ENCODE measurements at places on chromosomes 1 and 21. TPM values are rescaled to one million over a fixed set of nuclear protein-coding genes. Genes with fewer than 3 reads are reported as not detected.

DNA sequence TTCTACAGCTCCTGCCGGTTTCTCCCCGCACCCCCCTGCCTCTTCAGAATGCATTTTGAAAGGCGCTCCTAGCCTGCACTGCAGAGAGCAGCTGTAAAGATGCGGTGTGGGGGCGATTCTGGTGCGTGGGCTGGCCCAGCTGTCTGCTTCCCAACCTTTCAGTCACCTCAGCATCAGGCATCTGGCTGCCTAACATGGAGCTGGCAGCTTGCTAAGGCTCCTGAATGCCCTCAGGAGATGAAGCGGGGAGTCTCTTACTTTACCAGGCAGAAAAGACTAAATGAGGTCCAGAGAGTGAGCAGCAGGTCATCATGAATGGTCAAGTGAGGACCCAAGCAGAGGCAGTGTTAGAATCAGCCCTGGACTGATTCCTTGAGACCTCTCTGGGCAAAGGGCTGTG, 8.7 kb downstream of the IER5 start:
- DNase-seq, result no peak

- DNase-seq, result peak; percentile 33
These were observed 36.7 kb upstream of the LHX4 start for GRCh38 chr1:180193141-180194047.

- DNase-seq, result no peak
These were observed 383.7 kb downstream of the ZP4 start for GRCh38 chr1:237507005-237507404.

- DNase-seq, result no peak
These were observed 13.3 kb upstream of the THEMIS2 start for GRCh38 chr1:27858949-27859576.

GRCh38 chr1:54275349-54275748, 75.4 kb downstream of the MRPL37 start:
- peak; percentile 81 for DNase-seq

DNA sequence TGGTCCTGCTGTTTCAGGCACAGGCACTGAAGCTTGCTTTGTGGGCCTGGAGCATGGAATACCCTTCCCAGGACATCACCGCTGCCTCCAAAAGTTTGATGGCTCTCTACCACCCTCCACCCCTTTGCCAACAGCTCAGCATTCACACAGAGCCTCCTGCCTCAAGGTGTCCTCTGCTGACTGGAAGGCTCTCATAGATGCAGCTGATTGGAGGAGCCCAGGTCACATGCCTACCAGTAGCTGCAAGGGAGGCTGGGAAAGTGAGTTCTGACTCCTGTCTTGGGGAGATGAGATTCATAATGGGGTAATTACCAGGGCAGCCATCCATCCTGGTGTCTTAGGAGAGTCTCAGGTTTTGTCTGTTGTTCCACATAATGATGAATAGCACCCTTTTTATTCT, 124.8 kb upstream of the GRIK3 start:
- no peak for DNase-seq

DNA sequence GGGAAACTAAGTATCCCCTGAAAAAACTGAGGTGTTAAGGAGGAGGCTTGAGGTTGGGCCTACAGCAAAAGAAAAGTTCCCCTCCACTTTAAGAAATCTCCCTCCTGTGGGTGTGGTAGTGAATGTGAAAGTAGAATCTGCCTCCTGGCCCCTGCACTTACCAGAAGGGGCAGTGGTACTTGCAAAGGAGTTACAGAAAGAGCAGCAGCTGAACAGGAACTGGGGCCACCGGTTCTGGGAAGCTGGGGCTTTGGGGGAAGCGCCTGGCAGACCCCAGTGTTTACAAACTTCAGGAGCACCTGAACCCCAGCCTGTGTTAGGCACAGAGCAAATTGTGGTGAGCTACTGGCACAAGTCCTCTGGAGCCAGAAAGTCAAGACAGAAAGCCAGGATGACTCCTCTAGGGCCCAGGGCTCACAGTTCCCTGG, 250.2 kb upstream of the FGGY start:
- no peak for DNase-seq

GRCh38 chr1:118132000-118132399, 53.0 kb downstream of the SPAG17 start:
- no peak for DNase-seq

GRCh38 chr1:47872886-47873285, 124.3 kb downstream of the TRABD2B start:
- DNase-seq, result no peak

GRCh38 chr21:42467140-42467983, 28.7 kb downstream of the RSPH1 start:
- no peak for DNase-seq

GRCh38 chr1:241269116-241269515, 87.9 kb downstream of the RGS7 start:
- DNase-seq, result no peak

- DNase-seq, result no peak
These were observed 80.9 kb downstream of the RNF220 start for GRCh38 chr1:44485934-44486460.

- DNase-seq, result no peak
These were observed 132.3 kb downstream of the URB2 start for GRCh38 chr1:229758101-229759036.

GRCh38 chr21:26032263-26032662, 138.3 kb downstream of the APP start:
- no peak for DNase-seq

DNA sequence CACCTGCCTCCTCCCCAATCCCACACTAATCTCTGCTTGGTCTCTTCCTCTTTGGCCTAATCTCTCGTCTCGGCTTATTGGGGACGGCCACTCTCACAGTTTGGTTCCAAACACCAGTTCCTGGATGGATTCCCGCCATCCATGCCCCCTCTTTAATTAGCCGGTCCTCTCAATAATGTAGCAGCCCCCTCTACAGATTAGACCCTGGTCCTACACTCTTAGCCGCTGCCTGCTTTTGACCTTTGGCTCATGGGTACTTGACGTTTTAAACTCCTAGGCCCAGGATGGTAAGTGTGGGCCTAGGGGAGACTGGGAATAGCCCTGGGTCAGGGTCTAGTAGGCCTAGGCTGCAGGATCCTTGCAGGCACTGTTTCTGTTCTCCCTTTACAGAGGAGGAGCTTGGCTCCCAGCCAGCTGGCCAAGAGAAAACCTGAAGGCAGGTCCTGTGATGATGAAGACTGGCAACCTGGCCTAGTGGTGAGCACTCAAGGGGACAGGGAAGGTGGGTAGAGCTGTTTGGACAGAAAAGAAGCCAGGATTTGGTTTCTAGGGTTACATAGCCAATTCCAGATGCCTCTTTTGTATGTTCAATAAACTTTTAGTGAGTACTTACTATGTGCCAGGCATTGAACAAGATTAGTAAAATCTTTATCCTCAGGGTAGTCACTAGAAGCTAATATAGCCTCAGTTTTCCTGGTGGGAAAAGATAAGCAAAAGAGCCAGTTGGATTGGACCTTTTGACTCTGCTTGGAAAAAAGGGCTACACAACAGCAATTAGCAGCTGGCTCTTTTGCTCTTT, 758 bp downstream of the RAD54L start:
- DNase-seq, result no peak

DNA sequence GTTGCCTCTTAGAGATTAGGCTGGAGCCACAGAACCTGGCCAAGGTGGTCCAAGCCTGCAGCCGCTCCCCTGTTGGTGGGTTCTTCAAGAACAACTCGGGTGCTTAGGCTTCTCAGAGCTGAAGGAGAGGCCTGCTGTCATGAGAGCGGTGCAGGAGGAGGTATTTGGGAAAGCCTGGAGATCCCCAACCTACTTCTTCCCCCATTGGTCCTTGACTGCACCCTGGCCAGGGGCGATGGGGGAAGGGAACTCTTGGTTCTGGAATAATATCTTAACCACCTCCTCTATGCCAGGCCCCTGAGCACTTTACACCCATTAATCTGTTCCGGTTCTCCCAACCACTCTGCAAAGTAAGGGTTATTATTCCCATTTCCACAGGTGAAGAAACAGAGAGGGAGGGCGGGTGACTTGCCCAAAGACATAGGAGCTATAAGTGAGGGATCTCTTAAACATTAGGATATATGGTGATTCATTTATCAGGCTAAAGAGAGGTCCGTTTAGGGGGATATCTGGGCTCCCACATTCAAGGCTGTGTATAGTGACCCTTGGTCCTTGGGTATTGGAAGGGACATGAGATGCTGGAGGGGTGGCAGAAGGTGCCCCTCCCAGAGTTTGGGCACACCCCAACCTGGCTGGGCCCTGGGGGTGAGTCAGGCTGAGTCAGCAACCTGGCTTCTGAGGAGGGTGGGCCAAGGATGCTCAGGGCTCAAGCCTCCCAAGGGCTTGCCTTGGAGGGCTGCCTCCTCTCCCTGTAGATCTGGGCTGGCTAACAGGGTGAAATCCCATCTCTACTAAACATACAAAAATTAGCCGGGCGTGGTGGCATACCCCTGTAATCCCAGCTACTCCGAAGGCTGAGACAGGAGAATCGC, 5.2 kb downstream of the TRNP1 start:
- no peak for DNase-seq

DNA sequence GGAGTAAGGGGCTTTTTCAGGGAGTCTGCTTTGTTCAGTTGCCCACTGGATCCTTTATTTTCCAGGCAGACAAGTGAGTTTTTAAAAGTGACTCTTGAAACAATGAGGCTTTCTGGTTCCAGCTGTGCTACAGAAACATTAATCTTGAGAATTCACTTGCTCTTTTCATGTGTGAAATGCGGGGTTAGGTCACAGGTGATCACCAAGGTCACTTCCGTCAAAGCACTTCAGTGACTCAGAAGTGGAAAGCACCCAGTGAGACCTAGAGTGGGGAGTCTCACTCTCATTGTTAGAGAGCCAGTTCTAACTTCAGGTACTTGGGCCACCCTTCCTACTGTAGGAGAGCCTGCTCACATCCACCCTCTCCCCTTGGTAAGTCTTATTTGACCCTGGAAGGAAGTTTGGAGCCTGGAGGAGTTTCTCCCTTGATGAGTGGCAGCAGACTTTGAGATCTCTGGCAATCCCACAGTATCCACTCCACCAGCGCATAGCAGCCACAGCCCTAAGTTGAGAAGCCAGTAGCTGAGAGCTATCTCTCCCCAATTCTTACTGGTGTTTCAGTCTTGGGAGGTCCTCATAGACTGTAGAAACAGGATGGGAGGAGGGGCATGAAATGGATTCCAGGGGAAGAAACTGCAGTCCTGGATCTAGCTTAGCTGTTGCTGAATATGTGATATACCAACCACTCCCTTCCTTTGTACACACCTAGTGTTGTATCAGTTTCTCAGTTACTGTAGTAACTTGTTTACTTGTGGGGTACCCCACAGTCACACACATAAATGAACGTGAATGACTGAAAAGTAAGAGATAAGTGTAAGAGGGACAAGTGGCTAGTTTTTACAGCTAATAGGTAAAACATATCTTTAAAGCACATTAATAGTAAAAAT, 3.1 kb downstream of the TACSTD2 start:
- DNase-seq, result no peak

GRCh38 chr1:11610629-11611180, 43.5 kb downstream of the FBXO2 start:
- DNase-seq, result no peak

DNA sequence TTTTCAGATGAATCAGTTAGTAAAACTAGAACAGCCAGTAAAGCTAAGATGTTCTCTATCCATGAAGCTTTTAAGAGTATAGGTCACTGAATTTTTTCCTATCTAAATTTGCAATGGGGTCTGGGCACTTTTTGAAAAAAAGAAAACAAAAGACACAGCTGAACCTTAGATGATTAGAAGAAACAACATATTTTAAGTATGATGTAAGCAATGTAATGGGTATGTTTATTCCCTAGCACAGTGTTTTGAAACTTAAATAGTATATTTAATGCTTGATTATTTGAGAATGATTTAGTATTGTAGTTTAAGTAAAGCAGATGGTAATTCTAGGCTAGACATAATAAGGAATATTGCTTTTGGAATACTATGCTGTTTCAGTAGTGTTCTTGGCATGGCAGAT, 36.2 kb downstream of the KCTD3 start:
- no peak for DNase-seq

- DNase-seq, result no peak
These were observed 4.2 kb downstream of the NPR1 start for GRCh38 chr1:153682730-153683129.

- DNase-seq, result no peak
These were observed 477.8 kb upstream of the CAMK1G start for GRCh38 chr1:209105701-209106100.

DNA sequence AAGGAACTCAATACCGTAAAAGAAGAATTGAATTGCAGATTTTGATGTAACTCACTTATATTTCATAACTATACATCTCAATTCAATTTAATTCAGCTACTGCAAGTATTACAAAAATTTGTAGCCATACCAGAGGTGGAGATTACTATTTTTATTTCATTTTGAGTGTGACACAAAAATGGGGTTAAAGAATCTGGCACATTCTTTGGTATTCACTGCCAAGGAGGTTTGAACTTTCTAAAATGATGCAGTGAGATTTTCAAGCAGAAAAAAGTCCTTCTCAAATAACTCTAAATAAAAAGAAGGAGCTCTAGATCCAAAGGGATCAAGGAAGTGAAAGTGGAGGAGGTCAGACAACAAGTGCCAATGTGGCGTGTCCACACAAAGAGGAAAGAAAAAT, 569.0 kb downstream of the DPYD start:
- DNase-seq, result no peak

DNA sequence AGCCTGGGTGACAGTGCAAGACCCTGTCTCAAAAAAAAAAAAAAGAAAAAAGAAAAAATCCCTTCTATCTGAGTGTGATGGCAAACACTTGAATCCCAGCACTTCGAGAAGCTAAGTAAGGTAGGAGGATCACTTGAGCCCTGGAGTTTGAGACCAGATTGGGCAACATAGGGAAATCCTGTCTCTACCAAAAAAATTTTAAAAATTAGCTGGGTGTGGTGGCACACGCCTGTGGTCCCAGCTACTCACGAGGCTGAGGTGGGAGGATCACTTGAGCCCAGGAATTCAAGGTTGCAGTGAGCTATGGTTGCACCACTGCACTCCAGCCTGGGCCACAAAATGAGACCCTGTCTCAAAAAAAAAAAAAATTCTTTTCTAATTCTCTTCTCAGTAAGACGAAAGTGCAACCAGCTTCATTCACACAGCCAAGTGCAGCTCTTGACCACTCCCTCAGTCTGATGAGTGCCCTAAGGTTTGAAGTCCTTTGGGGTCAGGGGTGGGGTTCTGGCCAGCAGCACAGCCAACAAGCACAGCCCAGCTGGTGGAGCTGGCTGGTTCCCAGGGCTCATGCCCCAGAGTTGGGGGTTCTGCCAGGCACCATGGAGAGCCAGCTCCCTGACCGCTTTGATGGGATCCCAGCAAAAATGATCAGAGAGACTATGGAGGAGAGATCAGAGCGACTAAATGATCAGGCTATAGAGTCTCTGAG, 8.0 kb downstream of the SLC2A5 start:
- peak; percentile 19 for DNase-seq

OR2L8 gene
- not detected for total RNA-seq

SDC3 gene
- 28.8 TPM for total RNA-seq

SLC1A7 gene
- not detected for total RNA-seq

BMP8B gene
- total RNA-seq, result 0.53 TPM

PRKCZ gene
- total RNA-seq, result 16.4 TPM

LRRC39 gene
- 123 TPM for total RNA-seq

LINGO4 gene
- total RNA-seq, result 0.79 TPM

SZRD1 gene
- total RNA-seq, result 91.1 TPM

SMYD2 gene
- total RNA-seq, result 406 TPM

TGFB2 gene
- 23.6 TPM for total RNA-seq

LCE2C gene
- not detected for total RNA-seq
